Pancreas (tissue), 10 donors: ENCODE measurements at places on chromosomes 5 and 9.

DNA sequence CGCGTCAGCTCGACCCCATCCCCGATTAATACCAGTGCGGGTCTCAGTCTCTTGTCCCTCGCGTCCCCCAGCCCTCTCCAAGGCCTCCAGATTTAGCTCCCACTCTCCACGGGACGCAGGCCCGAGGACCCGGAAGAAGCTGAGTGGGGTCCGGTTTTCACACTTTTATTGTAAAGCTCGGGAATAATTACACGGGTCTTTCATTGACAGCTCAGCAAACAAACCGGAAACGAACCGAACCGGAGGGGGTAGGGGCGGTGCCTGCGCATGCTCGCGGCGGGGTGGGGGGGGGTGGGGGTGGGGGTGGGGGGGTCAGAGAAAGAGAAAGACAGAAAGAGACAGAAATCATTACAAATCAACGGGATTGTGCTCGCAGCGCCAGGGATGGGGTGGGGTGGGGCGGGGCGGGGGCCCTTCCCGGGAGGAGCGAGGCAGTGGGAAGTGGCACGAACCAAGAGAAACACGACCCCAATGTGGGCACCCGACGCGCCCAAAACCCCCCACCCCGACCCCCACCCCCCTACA is 27.9 kb downstream of the PCDH1 start:
- DNase-seq, result peak; percentile 70

DNA sequence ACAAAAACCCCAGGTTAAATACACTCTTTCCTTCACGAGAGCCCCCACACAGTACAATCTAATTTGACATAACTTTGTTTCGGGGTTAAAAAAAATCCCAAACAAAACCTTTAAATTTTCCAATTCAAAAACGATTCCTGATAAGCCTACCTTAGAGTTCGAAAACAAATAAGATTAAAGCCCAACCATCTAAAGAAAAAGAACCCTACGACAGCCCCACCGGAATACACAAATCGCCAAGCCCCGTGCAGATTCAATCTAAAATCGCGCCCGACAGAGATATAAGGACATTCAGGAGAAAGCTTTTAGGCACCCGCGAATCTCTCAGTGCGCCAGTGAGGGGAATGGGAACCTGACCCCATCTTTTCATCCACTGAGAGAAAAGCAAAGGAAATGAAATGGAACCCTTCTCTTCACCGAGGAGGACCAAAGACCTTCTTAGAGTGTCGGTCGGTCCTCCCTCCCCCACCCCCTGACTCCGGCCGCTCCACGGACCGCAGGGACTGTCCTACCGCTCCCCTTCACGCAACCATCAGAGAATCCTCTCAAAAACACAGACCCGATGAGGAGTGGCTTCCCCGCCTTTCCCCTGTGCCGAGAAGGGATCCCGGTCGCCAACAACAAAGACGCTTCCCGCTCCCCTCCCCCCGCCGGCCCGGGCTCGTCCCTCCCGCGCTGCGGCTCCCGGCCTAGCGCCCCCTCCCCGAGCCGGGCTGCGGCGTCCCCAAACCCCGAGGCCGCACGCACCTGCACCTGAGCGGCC is 925 bp downstream of the ABHD17B start:
- DNase-seq, result no peak

GRCh38 chr5:89200899-89201298 is 317.9 kb upstream of the MEF2C start:
- no peak for DNase-seq

DNA sequence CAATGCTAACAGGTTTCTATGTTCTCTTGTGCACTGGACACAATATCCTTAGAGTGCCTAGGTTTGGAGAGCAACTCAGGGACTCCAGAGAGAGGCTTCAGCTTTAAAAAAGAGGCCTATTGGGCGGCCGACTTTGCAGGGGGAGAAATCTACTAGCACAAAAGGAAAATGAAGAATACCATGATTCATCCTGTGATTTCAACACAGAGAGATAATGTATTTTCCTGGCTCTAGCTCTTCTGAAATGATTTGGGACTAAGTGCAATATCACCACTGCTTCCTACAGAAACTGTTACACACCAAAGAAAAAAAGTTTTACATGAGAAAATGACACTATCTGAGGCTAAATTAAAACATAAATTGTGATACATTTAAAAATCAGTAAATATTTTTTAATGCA is 146.1 kb upstream of the TSLP start:
- DNase-seq, result no peak

DNA sequence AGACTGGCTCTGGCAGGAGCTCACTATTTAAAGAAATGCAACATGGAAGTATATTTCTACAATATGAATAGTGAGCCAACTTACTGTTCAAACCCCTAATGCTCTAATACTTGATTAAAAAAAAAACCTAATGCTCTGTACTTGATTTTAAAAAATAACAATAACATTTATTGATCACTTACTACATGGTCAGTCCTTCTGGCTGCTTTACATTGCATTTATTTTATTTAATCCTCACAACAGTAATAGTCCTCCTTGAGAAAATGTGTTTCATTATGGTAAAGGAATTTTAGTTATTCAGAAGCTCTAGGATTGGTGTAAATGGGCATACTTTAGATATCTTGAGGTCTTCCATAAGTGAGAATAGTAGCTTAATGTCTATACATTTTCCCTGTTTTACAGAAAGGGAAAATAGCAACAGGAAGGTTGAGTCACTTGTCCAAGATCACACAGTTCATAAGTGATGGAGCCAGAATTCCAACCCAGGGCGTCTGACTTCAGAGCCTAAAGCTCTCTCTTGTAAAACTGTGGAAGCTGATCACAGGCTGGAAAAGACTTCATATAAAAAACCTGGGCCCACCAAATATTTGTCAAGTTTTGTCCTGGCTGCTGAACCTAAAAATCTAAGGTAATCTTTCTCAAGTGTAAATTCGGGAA is 1.0 kb downstream of the STARD4 start:
- DNase-seq, result no peak

DNA sequence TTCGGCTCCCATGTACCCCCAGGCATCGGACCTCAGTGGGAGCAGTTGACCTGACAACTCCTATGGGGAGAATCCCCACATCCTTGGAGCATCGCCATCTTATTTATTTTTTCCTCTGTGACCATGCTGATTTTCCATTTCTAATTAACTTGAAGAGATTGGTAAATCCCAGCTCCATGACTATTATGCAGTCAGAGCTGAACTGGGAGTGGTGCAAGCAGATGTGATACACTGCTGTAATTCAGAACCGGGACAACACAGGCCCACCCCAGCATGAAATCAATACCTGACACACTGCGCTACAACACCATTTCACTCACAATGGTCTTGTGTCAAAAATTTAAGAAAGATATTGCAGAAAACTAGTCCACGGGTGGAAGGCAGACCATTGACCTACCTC is 1.0 kb upstream of the TRPM3 start:
- DNase-seq, result no peak

DNA sequence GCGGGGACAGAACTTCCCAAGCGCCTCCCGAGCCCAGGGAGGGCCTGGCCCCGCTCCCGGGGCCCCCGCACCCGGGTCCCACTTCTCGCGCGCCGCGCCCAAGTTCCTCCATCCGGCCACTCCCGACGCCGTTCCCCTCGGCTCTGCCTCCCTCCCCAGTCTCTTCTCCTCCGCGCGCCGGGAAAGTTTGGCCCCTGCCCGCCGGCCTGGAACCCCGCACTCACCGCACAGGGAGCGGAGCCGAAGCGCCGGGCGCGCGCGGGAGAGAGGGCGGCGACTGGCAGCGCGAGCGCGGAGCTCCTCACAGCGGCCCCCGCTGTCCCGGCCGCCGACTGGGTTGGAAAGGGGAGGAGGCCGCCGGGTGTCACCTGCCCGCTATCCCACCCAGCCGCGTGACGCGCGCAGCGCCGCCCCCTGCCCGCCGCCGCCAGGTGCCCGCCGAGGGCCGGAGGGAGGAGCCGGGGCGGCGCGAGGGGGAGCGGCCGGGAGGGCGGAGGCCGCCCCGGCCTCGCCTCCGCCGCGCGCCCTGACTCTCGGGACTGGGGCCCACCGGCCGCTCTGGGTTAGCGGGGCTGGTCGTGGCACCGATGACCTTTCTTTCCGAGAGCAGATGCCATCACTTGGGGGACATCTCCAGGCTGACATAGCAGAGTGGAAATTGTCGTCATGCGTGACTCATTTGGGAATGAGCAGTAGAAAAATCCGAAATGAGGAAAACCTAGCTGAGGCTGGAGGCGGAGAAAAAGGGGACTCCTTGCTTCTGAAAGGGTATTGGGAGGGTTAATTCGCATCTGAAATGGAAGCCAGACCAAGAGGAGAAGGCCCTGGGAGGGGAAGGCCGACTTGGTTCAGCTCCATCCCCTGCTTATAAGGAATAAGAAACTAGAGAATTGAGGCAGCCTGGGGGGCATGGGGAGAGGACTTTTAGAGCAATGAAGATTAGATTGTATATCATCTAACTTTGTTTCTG is at the start of gene ELOVL7:
ELOVL7 (minus strand) TSS at position 334 of the 970 bp plus-strand sequence. CDS start 56,872 bp downstream, outside the sequence.
- peak; percentile 89 for DNase-seq

GRCh38 chr9:123400926-123401503 is 45.0 kb downstream of the CRB2 start:
- DNase-seq, result no peak

GRCh38 chr9:120393386-120394057 is 186.4 kb downstream of the CDK5RAP2 start:
- no peak for DNase-seq

GRCh38 chr9:95447660-95448420 is 68.9 kb downstream of the PTCH1 start:
- no peak for DNase-seq

DNA sequence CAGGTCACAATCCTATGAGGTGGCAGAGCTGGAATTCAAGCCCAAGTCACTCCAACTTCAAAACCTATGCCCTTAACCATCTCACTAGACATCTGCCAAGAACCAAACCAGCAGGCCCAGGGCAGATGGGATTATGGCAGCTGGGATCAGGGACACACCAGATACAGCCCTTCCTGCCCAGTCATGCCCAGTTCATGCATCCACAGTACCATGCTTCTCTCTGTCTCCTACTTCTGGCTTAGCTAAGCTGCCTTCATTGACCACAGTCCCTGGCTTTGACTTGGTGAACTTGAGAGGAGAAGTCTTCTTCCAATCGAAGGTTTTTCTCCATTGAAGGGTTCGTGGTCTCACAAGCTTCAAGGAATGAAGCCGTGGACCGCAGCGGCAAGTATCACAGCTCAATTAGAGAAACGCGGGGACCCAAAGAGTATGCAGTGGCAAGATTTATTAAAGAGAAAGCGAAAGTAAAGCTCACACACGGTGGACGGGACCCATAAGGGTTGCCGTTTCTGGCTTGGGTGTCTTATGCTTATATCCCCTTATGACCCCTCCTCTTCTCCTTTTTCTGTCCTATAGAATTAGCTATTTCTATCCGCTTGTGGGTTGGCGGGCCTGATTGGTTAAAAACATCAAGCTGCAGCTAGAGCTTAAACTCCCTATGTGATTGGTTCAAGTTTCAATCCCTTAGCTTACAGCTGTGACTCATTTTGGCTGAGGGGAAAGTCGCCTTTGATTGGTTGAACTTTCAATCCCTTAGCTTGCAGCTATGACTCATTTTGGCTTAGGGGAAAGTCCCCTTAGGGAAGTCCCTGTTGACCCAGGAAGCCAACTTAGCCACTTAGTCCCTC is 101.2 kb downstream of the TRIM36 start:
- peak; percentile 35 for DNase-seq

DNA sequence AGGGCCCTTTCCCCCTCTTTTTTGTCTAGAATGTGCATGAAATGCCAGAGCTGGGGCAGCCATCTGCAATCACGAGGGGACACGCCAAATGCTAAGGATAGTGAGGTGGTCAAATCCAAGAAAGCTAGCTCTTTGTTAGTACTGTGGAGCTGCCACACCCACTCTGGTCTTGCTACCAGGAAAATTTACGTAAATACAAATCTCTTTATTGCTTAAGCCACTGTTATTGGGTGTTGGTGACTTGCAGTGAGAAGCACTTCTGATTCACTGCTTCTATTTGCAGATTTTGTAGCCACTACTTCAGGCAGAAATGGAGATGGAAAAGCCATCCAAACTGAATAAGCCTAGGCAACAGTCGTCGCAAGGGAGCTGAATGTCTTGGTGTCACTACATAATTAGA is 25.6 kb upstream of the SUSD1 start:
- no peak for DNase-seq

DNA sequence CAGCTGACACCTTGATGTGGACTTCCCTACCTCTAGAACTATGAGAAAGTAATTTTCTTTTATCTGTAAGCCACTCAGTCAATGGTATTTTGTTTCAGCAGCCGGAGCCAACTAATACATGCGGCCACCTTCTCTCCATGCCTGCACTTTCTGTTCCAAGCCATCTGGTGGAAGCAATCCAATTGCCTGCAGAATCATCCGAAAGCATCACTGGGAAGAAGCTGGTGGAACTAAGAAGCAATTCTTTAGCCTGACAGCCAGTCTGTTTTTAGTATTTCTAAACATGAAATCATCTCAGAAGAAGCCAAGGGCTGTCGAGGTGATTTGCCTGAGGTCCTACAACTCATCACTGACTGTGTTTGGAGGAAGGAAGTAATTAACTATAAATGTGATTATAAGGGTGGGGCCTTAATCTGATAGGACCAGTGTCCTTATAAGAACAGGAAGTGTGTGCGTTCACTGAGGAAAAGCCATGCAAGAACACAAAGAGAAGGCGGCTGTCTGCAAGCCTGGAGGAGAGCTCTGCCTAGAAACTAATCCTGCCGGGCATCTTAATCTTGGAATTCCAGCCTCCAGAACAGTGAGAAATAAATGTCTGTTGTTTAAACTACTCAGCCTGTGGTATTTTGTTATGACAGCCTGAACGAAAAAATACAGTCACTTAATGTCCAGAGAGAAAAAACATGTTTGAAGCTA is 49.1 kb downstream of the NXNL2 start:
- no peak for DNase-seq

- DNase-seq, result peak; percentile 81
Measured at GRCh38 chr9:133113949-133114885, 6.8 kb downstream of the RALGDS start.
